ENCODE measurements at places on chromosomes 16 and 17.

DNA sequence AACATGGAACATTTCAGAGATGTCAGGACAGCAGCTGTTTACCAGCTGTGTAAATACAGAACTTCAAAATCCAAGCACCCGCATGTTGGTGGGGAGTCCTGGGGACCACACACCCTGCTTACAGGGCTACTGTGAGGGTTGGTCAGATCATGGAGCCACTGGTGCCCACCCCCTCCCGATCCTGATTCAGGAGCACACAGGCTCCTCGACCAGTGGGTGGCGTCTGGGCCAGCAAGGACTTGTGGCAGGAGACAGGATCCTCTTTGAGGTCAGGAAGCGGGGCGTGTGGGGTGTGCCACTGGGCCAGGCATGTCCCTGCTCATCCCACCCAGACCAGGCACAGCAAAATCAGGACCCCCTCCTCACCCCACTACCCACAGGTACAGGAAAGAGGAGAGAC lies 83.6 kb downstream of the SDK2 start:
- DNase-seq = no peak

DNA sequence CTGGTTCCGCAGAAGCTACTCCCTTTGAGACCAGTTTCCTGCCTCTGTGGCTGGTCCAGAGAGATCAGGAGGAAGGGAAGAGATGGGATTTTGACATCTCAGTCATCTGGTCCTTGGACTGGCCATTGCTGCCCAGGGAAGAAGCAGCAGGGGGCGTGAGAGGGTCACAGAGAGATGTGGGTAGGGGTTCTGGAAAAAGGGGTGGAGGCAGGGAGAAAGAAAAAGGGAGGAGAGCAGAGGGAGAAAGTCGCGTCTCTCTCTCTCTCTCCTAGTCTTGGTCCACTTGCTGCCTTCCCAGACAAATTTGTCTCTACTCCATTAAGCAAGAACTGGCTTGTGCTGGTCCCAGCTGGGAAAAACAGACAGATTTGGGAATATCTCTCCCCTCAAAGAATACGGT lies 4.4 kb downstream of the SHBG start:
- DNase-seq = peak; percentile 41

DNA sequence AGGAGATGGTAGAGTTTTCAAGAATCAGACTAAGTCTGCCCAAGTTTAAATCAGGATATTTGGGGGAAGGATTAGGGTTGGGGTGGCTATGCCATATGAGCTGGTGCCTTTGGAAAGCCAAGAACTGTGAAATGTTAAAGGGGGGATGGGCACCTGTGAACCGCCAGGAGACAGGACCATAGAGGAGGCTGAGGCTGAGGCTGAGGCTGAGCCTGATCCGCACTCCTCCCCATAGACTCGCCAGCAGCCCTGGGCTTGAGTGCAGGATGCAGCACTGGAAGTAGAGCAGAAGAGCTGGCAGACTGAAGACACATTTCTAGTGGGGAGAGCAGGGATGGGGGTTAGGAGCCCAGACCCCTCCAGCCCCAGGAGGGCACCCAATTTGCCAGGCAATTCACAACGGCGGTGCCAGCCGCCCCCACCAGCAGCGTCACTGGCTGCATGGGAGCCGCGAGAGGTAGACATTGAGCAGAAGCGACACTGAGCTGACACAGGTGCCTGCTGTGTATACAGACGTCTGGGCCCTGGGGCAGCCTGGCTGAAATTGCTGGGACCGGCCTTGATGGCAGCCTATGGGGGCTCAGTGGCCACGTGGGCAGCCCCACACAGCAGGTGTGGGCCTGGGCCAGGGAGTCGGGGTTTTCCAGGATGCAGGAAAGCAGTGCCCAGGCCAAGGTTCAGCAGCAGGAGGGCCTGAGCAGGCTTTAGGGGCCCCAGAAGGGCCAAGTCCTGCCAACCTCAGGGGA lies 9.2 kb downstream of the PIMREG start:
- no peak for DNase-seq

GRCh38 chr17:13268791-13269595 lies 251.2 kb upstream of the ELAC2 start:
- no peak for DNase-seq

GRCh38 chr17:4843321-4844000 lies 10.3 kb downstream of the MINK1 start:
- no peak for DNase-seq

DNA sequence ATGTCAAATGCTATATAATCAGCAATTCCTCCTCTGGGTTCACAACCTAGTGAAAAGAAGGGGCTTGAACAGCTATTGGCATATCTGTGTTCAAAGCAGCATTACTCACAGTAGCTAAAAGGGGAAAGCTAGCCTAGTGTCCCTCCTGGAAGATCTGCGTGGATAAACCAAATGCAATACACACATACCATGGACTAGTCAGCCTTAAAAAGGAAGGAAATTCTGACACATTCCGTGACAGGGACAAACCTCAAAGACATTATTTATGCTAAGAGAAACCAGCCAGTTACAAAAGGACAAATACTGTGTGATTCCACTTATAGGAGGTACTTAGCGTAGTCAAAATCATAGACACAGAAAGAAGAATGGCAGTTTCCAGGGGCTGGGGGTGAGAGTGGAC lies 90.1 kb downstream of the XYLT1 start:
- DNase-seq = no peak

GRCh38 chr17:43855061-43855460 lies 8.1 kb downstream of the CD300LG start:
- no peak for DNase-seq

GRCh38 chr16:88375996-88376834 lies 6.5 kb upstream of the ZNF469 start:
- no peak for DNase-seq

DNA sequence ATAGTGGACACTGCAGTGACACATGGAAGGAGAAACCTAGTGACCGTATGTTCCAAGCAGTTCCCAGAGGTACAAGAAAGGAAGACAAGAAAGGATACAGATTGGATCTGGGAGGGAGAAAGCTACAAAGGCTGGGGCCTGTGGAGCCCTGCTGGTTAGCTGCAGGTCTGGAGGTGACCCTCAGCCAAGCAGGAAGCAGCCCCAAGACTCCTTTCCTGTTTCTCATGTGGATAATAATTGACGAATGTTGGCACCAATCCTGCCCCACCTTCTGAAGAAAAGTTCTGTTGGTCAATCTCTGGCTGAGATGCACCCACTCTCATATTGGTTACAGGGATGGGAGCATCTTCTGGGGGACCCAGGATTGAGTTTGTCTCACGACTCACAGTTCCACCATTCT lies 99.8 kb downstream of the SHISA6 start:
- DNase-seq = no peak

Measured in NCI-H1930 (cell line).